Ammon's horn (tissue), 1 donor: ENCODE measurements at places on chromosomes 4 and X.

DNA sequence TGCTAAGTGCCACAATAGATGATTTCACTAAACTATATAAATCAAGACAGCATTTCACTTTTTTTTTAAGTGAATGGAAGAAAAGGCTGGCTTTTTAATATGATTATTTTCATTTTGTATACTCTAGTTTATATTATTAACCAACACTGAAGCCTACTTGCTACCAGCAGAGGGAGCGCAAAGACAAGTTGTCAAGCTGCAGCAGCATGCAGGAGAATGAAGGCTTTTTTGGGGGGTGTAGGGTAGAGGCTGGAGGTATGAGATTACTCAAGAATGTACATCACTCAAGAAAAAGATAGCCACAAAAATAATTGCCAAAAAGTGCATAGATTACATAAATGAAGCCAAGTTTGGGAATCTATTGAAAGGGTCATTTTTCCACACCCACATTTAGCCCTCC lies 519.5 kb downstream of the FGF13 start:
- peak; percentile 47 for DNase-seq

DNA sequence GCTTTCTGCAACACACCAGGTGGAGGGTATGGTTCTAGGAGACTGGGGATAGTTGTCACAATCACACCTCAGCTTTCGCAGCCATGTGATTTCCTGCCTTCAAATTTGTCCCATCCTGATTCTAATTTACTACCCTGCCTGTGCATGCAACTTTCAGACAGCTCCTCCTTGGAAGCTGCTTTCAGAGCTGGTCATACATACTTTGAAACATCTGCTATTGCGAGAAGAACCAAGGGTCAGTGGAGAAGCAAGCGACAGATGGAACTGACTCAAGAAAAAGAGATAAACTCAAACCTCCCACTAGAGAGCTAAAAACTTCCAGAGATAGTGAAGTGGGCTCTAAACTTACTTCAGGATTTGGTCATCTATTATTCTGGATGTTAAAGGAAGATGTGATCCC lies 381.7 kb upstream of the FGF13 start:
- no peak for DNase-seq

DNA sequence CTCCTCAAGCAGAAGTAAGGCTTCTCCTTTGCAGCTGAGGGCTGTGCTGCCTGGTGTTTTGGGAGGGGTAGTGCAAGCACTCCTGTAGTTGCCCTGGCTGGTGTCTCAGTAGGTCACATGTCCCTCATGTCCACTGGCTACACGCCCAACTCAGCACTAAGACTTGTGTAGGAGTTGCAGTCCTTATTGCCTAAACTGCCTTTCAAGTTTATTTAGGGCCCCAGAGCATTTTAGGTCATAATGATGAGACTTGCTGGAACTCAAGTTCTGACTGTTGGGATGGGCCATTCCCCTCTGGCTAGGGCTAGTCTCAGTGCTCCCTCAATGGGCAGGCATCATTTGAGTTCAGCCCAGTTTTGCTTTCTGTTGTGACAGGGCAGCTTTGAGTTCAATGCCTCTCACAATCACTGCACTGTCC lies 44.1 kb downstream of the PPM1K start:
- peak; percentile 51 for DNase-seq

- peak; percentile 43 for DNase-seq
Observed at GRCh38 chr4:149409555-149409962, 406.1 kb downstream of the IQCM start.

- DNase-seq = no peak
Observed at GRCh38 chr4:114758066-114758465, 159.5 kb downstream of the UGT8 start.

DNA sequence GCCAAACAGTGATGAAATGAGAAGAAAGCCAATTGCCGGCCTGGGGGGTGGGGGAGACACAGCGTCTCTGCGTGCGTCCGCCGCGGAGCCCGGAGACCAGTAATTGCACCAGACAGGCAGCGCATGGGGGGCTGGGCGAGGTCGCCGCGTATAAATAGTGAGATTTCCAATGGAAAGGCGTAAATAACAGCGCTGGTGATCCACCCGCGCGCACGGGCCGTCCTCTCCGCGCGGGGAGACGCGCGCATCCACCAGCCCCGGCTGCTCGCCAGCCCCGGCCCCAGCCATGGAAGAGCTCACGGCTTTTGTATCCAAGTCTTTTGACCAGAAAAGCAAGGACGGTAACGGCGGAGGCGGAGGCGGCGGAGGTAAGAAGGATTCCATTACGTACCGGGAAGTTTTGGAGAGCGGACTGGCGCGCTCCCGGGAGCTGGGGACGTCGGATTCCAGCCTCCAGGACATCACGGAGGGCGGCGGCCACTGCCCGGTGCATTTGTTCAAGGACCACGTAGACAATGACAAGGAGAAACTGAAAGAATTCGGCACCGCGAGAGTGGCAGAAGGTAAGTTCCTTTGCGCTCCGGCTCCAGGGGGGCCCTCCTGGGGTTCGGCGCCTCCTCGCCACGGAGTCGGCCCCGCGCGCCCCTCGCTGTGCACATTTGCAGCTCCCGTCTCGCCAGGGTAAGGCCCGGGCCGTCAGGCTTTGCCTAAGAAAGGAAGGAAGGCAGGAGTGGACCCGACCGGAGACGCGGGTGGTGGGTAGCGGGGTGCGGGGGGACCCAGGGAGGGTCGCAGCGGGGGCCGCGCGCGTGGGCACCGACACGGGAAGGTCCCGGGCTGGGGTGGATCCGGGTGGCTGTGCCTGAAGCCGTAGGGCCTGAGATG lies at the start of gene SHOX:
Gene SHOX, plus strand, starts transcription at position 180 of the 885 bp plus-strand sequence. Its CDS starts 107 bp downstream, at position 287.
- DNase-seq = no peak

DNA sequence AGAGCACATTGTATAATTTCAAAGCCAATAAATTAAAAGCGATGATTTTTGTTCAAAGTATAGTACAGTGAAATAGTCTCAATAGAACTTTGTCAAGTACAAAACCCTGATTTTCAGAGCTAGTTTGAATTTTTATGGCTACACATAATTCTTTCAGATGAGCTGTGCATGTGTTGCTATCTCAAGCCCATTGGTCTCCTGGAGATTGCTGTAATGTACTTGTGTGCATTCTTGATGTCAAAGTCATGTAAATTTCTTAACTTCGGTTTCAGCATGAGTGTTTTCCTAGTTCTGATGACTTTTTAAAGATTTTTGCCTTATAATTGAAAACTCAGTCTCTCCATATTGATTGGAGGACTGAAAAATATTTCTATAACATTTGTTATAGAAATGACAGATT lies 200.8 kb downstream of the CEP135 start:
- no peak for DNase-seq
